COR-L47 (cell line): ENCODE measurements at places on chromosomes 7 and 10.

- no peak for DNase-seq
Observed at GRCh38 chr10:44386546-44387052, 1.7 kb upstream of the CXCL12 start.

- no peak for DNase-seq
Observed at GRCh38 chr7:139850906-139851305, 21.8 kb downstream of the TBXAS1 start.

DNA sequence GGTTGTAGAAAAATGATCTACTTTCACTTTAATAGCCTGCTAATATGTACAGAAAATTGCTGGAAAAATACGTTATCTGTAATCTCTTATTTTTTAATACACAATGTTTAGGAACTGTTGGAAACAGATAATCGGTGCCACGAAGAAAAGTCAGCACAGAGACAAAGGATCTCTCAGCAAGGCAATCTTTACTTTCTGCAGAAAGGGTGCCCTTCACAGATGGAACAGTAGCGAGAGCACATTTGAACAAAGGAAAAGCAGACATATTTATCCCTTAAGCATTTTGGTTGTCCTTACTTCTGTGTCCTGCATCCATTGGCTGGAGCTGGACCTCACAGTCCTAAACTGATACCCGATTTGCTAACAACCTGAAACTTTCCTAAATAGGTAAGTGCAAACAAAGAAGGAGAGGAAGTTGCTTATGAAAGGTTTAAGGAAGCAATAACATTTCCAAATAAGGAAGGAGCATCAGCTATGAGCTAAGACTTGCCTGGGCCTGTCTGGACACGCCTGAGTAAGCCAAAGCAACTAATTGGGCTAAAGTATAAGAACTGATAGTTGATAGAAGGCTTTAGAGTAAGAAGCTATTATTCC lies 640.0 kb downstream of the SH2D4B start:
- no peak for DNase-seq

DNA sequence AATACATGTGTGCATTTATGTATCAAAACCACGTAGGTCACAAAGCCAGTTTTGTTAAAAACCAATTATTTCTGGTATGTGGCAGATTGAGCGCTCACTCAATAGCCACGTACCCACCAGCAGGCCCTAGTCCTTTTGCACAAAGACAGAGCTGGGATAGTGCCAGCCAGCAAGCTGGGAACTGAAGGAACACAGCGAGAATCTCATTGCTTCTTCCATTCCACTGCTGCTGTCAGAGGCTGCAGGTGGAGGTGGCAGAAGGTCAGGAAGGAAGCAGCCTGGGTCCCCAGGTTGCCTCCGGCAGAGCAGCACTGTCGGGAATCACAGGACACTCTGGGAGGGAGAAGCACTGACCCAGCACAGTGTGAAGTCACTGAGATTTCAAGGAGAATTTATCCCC lies 385.5 kb upstream of the PFKP start:
- no peak for DNase-seq

DNA sequence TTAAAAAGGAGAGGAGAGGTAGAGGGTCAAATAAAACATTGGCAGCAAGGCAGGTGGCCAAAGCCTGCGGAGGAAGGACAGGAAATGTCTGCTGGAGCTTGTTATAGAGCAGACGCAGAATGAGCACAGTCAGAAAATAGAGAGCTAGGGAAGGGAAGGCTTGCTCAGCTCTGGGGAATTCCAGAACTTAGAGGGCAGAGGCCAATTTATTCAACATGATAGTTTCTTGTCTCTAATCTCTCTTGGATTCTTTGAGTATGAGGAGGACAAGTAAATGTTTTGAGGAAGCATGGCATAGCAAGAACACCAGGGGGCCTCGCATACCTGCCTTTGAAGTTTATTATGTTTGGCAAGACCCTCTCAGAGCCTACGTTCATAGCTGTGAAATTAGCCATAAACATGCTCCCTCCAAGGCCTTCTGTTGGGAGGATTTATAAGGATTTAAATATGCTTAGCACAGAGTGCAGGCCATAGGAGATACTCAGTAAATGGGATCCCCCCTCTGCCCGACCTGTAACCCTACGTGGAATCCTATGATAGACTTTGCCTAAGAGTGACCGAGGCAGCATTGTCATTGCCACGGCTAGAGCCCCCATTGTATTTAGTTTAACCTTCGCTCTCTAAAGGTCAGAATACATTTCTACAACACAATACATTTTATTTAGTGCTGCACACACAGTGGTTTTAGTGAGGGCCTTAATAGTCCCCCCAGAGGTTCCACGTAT lies 293.9 kb downstream of the CCDC3 start:
- peak; percentile 37 for DNase-seq

- DNase-seq, result no peak
Observed at GRCh38 chr10:79046326-79046725, 22.4 kb upstream of the ZMIZ1 start.

DNA sequence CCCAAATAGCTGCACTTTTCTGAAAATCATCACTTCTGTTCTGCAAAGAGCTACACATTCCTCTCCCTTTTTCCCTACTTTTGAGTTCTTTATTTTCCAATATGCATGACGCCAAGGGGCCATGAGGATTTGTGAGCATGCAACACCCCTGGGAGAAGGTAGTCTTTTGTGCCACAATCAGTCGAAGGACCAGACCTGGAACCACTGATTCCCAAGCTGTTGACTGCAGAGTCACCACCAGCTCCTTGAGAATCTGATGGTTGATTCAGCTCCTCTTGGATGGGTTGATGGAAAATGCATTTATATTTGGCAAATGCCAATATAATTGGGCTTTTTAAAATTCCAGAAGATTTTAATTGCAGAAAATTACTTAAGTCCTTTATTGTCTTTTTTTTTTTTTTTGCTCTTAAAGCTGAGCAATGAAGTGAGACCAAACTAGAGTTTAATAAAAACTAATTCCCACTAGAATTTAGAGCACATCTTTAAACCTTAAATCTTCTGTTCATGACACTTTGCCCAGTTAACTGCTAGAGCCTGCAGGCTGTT lies 554.1 kb downstream of the TNS3 start:
- DNase-seq, result no peak

GRCh38 chr7:122764020-122764419 lies 61.3 kb upstream of the RNF148 start:
- no peak for DNase-seq

GRCh38 chr7:92013611-92014010 lies 72.9 kb downstream of the AKAP9 start:
- no peak for DNase-seq

DNA sequence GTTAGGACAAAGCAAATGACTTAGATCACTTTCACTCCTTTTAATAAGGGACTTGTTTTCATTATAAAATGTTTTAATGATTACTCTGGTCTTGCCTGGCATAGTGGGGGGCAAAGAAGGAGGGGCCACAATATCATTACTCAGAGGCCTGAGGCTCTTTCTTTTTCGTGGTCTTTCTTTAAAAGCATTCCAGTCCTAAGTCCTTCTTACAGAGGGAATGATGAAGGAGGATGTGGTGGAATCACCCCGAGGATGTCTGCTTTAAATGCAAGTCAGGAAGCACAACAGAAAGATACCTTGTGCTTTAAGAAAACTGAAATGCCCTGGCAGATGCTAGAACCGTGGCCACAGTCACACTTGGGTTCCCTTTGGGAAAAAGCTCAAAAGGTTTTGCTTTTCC lies 379.1 kb downstream of the INHBA start:
- no peak for DNase-seq

DNA sequence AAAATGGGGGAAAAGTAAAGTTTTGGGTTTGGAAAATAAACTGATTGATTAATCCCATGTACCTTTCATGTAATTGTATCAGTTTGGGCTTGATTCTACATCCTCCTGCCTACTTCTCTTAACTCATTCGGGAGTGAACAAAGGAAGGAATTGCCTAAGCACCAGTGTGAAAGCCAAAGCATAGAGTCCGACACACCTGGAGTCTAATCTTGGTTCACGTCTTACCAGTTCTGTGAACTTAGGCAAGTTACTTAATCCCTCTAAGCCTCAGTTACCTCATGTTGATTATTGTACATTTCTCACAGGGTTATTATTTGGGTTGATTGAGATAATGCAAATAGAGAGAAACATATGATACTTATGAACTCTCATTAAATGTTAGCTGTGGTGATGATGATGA lies 41.1 kb upstream of the PRPS1L1 start:
- DNase-seq, result no peak

- no peak for DNase-seq
Observed at GRCh38 chr7:102875700-102876295, 37.0 kb upstream of the LRRC17 start.
